ENCODE measurements at places on chromosomes 4 and X.

DNA sequence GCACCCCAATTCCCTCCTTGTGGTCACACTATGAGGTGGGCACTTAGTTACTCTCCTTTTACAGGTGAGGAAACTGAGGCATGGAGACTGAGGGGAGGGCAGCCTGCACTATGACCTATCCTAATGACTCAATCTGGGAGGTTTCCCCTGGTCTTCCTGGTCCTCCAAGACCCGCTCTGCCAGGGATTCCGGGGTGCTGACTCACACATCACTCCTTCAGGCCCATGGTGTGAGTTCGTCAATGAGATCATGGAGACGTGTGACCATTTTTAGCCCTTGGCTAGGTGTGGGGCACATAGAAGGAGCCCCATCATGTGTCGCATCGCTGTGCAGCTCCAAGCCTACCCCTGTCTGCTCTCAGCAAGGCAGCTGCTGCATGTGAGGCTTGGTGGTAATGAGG is 32.4 kb upstream of the BCOR start:
- DNase-seq = no peak

GRCh38 chr4:186910385-186910784 is 186.7 kb upstream of the FAT1 start:
- no peak for DNase-seq

DNA sequence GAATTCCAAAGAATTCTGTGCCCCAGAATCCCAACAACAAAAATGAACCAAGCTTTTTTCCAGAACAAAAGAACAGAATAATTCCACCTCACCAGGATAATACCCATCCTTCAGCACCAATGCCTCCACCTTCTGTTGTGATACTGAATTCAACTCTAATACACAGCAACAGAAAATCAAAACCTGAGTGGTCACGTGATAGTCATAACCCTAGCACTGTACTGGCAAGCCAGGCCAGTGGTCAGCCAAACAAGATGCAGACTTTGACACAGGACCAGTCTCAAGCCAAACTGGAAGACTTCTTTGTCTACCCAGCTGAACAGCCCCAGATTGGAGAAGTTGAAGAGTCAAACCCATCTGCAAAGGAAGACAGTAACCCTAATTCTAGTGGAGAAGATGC is 161.6 kb downstream of the AFF2 start:
- DNase-seq = no peak

- DNase-seq = no peak
Measured at GRCh38 chr4:48243429-48243828, 26.2 kb downstream of the TEC start.

- DNase-seq = no peak
Measured at GRCh38 chr4:26275281-26275680, 45.5 kb upstream of the RBPJ start.

DNA sequence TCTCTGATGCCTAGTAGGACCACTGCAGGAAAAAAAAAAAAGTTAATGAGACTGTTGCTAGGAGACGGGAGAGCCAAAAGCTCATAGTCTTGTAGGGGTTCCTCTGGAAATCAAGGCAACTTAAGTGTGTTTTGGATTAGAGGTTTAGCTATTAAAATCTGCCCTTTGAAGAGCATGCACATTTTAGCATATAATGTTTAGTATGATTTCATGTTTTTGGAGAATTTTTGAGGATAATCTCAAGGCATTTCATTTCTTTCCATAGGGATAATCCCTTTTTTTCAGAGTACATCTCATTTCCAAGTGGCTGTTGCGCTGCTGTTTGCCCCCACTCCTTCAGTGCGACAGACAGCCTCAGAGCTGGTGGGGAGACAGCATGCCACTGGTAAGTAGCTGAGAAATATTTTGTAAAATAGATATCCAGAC is at the start of gene LINC00632:
TSS of gene LINC00632 (plus strand) at position 339 of the 426 bp plus-strand sequence.
- DNase-seq = no peak

- DNase-seq = no peak
Measured at GRCh38 chr4:48028696-48029095, 12.1 kb downstream of the NIPAL1 start.

GRCh38 chr4:37220685-37221084 is 23.9 kb upstream of the NWD2 start:
- DNase-seq = no peak

DNA sequence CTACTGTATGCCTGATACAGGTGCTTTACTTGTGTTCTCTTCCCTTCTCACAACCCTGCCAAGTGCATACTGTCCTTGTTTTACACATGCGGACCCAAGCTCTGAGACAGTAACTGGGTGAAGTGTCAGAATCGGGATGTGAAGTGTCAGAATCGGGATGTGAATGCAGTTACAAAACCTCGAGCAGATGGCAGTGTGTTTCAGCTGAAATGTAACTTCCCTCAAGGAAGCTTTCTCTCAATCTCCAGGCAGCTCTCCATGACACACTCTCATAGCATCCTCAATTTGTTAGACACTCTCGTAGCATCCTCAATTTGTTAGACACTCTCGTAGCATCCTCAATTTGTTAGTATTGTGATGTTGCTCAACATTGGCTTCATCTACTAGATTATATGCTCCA is 1.1 kb upstream of the HPSE start:
- no peak for DNase-seq

GRCh38 chr4:36386691-36387090 is 105.3 kb downstream of the DTHD1 start:
- DNase-seq = no peak

- no peak for DNase-seq
Measured at GRCh38 chr4:176622251-176622948, 170.3 kb downstream of the VEGFC start.

GRCh38 chr4:105155426-105155825 is 8.8 kb downstream of the TET2 start:
- DNase-seq = no peak

GRCh38 chr4:40403081-40403480 is 67.9 kb downstream of the CHRNA9 start:
- DNase-seq = no peak

DNA sequence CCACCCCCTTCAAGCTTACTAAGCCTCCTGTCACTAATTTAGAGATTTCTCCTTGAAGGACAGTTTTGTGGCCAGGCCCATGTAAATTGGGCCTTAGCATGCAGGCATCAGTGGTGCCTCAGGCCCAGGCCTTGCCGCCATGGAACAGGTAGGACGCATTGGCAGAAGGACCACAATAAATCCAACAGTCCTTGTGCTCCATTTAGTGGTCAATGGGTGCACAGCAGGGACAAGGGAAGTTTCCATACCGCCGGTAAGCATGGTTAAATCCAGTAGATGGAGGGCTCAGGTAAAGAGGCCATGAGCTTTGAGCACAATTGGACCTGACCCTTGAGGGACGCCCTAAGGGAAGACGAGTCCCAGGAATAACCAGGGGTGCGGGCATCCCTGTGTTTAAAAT is 97.3 kb downstream of the UGT2B28 start:
- DNase-seq = no peak

- no peak for DNase-seq
Measured at GRCh38 chr4:53962516-53963225, 101.7 kb downstream of the CHIC2 start.

DNA sequence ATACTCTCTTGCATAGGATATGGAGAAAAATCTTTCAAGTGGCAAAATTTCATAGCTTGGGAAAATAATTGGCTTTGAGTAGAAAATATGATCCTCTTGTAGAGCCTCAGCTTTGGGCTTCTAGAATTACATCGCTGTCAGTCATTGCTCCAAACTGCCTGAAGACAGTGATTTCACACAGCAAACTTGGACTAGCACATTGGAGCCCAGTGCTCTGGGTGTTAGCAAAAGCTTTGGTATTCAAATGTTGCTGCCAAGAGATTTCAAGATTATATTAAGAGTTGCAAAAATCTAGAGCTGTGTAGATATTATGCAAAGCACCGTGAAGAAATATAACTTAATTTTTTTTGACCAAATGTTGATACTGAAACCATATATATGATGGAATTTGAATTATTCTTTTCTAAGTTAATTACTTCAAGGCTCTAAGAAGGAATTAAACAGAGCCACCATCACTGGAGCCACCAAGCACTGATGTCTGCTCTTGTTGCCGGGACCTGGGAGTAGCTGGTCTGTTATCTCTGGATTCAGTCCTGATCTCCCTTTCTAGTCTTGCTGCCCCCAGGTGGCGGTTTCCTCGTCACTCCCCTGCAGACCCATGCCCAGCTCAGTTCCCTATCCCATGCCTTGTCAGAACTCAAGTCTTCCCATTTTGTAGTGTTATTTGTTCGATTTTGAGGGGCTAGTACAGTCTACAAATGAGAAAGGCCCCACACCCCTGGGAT is 260.7 kb upstream of the SFRP2 start:
- no peak for DNase-seq
